ENCODE measurements at places on chromosomes 6 and 20.
A peak's percentile ranks its signal among the peaks of the same experiment; 100 is the strongest.

DNA sequence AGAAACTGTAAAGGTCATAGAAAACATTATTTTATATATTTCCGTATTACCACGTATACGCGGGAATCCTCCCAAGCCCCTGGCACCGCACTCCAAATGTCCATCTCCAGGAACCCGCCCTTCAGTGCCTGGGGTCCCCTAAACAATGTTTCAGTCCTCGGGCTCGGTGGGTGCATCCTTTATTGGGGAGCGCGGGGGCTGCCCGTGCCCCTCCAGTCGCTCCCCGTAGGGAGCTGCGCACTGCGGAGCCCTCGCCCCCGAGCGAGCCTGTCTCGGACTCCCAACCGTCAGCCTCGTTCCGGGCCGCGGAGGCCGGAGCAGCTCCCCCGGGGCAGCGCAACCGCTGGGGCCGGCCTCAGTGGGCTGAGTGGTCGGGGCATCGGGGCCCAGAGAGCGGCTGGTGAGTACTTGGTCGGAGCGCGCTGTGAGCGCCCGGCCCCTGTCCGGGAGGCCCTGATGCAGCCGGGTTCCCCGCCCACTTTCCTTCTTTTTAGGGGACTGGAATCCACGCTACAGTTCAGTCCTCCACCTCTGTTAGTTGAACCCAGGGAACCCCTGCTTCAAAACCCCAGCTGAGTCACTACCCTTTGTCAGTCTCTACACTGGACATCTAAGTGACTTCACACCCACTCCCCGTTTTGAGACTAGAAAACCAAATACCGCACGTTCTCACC, at the start of gene DNAH8:
DNAH8 (plus strand) TSS at position 296 of the 674 bp plus-strand sequence. CDS start 7,499 bp downstream, outside the sequence.
- DNase-seq, result no peak

GRCh38 chr6:158815379-158815724, 3.8 kb downstream of the EZR start:
- no peak for DNase-seq

DNA sequence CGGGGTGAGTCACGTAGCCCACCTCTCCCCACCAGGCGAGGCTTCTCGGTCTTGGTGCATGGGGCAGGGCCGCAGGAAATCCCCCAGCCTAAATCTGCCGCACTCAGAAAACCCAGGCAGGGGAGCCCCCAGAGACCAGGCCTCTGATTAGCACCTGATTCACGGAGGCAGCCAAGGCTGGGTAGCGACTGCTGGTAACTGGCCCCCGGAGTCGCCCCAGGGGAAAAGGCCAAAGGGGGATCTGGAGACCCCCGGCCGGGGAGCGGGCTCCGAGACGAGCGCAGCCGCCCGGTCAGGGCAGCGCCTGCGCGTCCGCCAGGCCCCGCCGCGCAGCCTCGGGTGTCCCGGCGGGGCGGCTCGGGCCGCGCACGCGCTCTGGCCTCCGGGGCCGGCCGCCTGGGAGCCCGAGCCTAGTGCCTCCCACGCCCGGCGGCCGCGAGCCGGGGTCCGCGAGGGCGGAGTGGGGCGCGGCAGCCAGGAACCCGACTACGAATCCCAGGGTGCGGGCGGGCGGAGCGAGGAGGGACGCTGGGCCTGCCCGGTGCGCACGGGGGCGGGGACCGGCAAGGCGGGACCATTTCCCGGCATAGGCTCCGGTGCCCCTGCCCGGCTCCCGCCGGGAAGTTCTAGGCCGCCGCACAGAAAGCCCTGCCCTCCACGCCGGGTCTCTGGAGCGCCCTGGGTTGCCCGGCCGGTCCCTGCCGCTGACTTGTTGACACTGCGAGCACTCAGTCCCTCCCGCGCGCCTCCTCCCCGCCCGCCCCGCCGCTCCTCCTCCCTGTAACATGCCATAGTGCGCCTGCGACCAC, at the start of gene DUSP22:
DUSP22 (plus strand) TSS at position 791 of the 809 bp plus-strand sequence. CDS start 53 bp downstream, outside the sequence.
- DNase-seq, result peak; percentile 48

DNA sequence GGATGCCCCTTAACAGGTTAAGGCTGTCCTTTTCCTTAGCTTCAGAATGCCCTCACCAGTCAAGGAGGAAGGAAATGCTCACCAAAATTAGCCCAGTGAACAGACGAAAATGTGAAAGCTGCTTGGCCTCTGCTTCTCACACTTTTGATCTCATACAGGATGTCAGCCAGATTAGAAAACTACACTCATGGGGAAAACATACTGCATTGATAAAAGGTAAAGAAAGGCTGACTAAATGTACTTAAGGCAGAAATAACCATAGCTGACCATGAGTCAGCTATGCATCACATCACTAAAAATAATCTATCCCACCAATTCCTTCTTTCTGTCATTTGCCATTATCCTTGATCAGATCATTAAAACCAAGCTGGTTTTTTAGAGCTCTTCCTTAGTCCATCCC, 198.4 kb upstream of the TENT5A start:
- DNase-seq, result no peak

DNA sequence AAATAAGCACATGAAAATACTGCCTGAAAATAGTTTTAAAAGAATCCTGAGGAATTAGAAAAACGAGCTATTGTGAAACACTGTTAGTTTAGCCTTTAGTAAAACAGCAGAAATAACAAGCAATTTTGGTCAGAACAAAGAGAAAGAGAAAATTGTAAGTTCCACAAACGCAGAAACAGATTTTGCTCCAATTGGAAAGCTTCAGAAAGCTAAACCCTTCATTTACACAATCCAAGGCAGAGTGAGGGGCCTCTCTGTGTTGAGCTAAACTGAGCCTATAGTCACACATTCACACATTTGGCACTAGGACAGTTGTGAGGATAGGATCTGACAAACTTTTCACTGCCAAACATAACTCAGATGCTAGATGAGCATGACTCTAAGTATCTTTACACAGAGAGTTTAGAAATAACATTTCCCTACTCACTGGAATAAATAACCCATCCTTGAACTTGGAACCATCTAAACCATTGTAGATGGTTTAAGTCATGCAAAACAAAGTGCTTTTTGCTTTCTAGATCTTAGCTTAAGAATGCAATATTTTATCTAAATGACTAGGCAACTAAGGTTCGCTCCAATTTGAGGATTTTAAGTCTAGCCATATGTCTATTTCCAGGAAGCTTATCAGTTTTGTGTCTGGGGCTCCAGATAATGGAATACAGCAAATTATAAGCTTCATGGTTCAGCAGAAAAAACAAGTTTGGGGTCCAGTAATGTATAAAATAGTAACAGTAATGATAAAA, 122.6 kb downstream of the SGK1 start:
- no peak for DNase-seq

DNA sequence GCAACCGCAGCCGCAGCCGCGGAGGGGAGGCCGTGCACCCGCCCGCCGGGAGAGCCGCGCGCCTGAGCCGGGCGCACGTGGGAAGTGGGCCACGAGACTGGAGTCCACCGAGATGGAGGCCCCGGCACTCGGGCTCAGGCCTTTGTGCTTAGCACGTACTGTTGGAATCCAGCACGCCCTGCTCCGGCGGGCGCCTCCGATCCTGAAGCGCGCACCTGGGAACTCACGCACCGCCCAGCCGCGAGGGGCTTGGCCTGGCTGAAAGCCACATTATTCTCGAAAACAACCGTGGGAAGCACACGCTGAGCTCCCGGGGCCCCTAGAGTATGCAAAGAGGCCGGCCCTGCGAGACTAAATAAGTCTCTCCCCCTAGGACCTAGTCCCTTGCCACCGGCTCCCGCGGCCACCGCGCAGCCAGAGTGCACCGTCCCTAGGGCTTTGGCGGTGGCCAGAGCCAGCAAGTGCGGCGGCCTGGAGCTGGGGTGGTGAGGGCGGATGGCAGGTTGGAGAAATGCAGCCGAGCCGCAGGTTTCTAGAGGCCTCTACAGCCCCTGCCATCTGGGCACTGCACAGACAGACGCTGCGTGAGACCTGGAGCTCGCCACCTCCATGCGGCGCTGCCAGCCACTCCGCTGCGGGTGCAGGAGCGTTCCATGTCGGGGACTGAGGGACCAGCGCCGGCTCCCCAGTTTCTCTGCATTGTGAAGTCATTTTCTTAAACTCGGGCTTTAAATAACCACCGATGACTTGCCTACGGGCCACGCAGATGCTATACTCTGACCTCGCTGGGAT, 42.0 kb upstream of the LY86 start:
- DNase-seq, result no peak

Measured in stimulated activated CD8-positive, alpha-beta memory T cell treated with anti-CD3 and anti-CD28 coated beads, Interleukin-15, amount 100 ng/mL, for 1 hour (primary cell).